ENCODE measurements at places on chromosomes 16 and 17.

- DNase-seq: no peak
Measured at GRCh38 chr17:79950751-79951150, 84.9 kb downstream of the TBC1D16 start.

DNA sequence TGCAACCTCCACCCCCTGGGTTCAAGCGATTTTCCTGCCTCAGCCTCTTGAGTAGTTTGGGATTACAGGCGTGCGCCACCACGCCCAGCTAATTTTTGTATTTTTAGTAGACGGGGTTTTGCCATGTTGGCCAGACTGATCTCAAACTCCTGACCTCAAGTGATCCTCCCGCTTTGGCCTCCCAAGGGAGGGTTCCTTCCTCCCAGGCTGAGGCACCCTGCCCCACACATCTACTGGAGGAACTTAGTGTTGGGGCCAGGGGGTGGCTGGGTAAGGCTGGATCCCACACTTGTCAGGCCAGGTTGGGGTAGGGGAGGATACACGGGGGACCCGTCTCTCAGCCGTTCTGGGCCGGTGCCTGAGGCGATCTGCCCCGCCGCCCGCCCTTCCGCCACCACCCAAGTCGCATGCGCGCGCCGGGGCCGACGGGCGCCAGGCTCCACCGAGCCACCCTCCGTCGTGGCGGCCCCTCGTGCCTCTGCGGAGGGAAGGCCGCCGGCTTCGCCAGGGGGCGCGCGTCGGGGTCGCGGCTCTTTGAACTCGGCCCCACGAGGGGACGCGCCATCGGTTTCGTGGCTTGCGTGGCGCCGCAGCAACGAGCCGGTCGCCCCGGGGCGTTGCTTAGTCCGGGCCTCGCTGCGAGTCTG, 15.9 kb downstream of the GRB7 start:
- no peak for DNase-seq

- peak; percentile 34 for DNase-seq
Measured at GRCh38 chr17:28744104-28744971, 527 bp downstream of the TRAF4 start.

DNA sequence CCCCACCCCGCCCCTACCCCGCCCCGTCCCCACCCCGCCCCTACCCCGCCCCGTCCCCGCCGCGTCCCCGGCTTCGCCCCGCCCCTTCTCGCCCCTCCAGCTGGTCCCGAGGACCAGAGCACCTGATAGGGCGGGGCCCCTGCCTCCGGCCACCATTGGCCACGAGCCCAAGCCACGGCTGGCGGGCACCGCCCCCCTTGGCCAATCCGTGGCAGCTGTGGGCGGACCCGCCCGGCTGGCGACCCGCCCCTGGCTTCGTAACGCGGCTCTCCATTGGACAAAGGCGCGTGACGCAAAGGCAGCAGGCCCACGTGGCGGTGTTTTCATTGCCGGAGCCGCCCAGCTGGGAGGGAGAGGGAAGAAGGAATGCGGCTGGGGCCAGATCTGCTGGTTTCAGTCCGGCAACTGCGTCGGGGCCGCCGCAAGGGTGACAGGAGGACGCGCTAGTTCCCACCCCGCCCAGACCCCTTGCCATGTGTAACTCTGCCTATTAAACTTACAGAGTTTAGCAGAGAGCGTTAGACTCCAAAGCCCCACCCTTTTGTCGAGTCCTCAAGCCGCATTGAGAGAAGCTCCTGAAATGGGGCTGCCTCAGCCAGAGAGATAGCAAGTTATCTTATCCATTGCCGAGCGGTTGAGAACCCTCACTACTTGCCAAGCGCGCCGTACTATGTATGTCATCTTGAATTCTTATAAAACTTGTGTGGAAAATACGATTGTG, 403 bp upstream of the WIPI1 start:
- DNase-seq: peak; percentile 85

- DNase-seq: no peak
Measured at GRCh38 chr17:51083981-51084380, 36.7 kb downstream of the SPAG9 start.

- no peak for DNase-seq
Measured at GRCh38 chr16:52869243-52869642, 183.5 kb downstream of the CHD9NB start.

DNA sequence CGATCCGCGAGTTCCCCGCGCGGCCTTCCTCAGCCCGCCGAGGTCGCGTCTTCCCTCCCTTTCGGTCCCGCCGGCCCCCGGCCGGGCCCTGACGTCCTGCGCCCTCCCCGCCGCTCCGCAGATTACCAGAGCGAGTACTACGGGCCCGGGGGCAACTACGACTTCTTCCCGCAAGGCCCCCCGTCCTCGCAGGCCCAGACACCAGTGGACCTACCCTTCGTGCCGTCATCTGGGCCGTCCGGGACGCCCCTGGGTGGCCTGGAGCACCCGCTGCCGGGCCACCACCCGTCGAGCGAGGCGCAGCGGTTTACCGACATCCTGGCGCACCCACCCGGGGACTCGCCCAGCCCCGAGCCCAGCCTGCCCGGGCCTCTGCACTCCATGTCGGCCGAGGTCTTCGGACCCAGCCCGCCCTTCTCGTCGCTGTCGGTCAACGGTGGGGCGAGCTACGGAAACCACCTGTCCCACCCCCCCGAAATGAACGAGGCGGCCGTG, 5.4 kb downstream of the LHX1 start:
- DNase-seq: no peak

- DNase-seq: peak; percentile 5
Measured at GRCh38 chr16:71412270-71413160, 29.3 kb downstream of the TLE7 start.

DNA sequence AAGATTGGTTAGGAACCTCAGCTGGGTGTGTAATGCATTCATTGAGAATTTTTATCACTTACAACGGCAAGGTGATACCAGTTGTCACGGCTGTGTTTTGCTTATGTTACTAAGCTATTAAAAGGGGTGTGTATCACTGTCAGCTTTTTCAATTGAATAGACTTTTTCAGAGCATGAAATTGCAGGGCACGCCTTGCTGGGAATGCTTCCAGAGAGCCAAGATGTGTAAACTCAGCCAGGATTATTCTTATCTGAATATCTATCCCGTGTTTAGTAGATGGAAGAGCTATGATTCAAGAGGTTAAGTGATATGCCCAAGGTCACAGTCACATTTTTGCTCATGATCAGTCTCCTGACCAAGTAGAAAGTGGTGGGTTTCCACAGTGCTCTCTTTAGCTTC, 6.6 kb upstream of the TEKT3 start:
- DNase-seq: no peak

DNA sequence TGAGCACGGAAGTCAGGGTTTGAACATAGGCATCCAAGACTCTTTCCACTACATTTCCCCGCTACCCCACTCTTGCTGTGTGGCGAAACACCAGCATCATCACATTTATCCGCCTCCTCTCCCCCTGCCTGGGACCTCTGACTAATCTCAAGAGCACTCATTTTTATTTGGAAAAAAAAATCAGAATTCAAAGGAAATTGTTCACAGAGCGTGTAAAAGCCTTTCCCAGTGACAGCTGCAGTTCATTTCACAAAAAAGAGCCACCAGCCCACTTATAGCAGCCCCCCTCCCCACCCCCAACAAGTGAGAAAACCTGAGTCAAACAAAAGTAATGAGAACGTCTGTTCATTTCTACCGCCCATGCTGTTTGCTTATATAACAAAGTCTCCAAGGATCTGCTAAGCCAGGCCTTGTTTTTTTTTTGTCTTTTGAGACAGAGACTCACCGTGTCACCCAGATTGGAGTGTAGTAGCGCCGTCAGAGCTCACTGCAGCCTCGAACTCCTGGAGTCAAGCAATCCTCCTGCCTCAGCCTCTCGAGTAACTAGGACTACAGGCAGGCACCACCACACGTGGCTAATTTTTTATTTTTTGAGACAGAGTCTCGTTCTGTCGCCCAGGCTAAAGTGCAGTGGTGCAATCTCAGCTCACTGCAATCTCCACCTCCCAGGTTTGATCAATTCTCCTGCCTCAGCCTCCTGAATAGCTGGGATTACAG, 48.3 kb upstream of the HAPSTR1 start:
- peak; percentile 29 for DNase-seq

DNA sequence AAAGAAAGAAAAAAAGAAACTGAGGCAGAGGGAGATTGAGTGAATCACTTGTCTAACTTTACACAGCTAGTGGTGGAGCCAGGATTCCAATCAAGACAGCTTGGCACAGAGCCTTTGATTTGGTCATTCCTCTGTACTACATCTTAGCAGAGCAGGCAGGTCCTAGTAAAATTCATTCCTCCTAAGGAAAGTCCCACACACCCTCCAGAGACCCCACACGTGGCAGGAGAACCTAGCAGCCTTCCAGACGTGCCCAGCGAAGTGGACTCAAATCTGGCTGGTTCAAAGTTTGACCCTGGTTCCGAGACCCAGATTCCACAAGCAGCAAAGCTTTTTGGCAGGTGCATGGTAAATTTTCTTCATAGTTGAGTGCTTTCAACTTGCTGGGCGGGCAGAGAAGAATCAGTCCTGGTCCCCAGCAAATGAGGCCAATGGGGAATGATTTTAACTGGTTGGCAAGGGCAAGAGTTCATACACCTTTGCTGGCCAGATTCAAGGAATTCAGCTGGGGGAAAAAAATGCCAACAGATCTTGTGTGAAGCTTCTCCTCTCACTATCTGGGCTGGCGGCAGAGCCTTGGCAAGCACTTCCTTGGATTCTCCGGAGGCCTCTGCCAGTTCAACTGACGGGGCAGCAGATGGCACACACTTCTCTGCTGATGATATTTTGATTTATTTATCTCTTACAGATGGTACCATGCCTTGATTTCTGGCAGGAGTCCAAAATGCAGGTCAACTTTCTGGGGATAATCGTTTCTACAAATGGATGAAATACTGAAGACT, 82.4 kb downstream of the GSG1L start:
- DNase-seq: peak; percentile 94

DNA sequence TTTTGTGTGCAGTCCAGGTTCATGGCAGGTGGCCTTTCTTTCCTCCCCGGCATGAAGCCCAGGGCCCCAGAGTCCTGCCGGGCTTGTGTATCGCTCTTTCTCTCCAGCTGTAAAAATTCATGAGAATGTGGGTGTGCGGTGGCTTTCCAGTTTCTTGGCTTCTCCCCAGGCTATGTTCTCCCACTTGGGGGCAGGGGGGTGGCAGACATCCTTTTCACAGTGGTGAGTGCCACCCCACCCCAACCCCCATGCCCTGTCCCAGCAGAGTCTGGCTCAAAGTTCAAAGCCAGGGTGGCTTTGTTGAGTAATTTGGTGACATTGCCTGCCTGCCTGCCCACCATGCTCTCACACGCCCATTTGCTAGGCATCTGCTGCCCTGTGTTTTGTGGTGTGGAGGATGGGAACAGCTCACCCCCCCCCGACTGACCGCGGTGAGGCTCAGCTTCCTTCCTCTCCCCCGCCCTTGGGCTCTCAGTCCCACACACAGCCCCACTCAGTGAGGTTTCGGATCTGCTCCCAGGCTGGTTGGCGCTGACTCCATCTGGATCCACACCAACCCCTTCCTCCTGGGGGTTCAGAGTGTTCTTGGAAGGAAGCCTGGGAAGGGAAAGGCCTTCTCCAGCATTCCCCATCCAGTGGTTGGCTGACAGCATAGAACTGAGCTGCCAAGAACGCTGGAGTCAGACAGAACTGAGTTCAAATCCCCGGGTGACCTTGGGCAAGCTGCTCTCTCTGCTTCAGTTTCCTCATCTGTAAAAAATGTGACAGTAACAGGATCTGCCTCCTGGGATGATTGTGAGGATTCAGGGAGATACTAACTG, 36.0 kb downstream of the CHD9 start:
- peak; percentile 95 for DNase-seq

- DNase-seq: no peak
Measured at GRCh38 chr17:5413682-5414081, 5.8 kb downstream of the NUP88 start.
